ENCODE measurements at places on chromosomes 4 and X.
A peak's percentile ranks its signal among the peaks of the same experiment; 100 is the strongest.

DNA sequence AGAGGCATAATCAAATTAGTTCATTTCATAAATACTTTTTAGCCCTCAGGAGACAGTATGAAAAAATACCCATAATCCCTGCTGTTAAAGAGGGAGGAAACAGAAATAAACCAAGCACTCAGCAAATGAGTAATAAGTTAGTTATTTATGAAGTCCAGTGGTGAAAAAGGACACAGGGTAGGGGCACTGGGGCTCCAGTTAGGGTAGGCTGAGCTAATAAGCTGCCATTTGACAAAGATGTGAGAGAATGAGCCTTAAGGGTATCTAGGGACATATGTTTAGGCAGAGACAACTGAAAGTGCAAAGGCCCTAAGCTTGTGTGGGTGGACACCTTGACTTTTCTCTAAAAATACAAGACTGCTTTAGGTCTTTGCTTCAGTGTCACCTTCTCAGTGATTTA lies 94.4 kb downstream of the IL15 start:
- DNase-seq = no peak

DNA sequence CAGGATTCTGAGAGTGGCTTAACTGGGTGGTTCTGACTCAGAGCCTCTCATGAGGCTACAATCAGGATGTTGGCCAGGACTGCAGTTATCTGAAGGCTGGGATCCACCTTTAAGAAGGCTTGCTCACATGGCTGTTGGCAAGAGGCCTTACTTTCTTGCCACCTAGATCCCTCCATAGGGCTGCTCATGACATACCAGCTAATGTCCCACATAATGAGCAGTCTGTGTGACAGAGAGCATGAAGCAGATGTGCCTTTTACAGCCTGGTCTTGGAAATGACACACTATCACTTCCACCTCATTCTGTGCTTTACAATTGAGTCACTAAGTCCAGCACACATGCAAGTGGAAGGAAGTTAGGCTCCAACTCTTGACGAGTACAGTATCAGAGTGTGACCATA lies 4.3 kb upstream of the RBM3 start:
- DNase-seq = no peak

DNA sequence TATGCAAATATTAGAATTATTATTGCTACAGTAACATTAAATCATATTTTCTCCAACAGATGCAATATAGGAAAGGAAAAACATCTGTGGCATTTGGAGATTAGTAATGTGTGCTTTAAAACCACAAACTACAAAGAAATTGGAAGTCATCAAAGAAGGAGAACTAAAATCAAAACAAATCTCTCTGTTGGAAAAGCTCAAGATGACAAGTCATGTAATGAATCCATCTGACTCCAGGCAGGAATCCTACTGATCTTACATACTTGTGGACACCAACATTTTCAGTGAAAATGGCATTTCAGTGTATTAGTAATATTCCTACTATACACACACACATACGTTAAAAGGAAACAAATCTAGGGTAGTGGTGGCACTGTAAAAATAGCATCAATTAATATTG lies 98.2 kb downstream of the SLC39A8 start:
- DNase-seq = no peak

- peak; percentile 73 for DNase-seq
These were observed 18.1 kb upstream of the CHRNA9 start for GRCh38 chr4:40316782-40317635.

DNA sequence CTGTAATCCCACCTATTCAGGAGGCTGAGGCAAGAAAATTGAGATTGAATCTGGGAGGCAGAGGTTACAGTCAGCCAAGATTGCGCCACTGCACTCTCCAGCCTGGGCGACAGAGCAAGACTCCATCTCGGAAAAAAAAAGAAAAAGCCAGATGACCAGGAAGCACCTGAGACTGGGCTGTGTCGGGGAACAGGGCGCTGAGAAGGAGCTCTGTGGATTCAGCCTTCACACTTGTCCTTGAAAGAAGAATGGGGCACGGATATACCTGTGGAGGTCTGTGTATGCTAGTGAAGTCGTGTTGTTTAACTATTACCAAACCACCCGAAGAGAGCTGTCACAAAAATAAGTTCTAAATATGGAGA lies 39.3 kb upstream of the TADA2B start:
- DNase-seq = no peak

DNA sequence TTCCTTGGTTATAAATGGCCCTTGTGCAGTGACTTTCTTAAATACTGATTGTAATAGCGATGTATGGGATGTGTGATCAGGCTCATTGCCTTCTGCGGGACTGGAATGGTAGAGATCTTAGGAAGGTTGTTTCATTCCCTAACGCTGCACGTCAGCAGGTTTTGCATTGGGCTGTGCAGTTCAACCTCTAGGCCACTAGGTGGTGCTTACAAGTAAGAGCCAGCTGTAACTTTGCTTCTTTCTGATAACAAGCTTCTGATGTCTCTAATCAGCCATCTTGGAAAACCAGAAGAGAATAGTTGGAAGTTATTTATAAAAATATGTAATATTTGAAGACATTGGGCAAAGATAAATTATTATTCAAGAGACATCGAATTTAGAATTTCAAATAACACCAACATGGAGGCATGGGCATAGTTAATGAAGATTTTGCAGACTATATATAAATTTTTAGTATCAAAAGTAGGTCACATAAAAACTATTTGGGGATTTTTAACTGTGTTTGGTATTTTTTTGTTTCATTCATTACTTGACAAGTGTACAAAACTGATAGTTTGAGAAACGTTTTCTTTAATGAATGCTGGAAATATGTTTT lies 339.7 kb upstream of the PCDH7 start:
- DNase-seq = peak; percentile 27

DNA sequence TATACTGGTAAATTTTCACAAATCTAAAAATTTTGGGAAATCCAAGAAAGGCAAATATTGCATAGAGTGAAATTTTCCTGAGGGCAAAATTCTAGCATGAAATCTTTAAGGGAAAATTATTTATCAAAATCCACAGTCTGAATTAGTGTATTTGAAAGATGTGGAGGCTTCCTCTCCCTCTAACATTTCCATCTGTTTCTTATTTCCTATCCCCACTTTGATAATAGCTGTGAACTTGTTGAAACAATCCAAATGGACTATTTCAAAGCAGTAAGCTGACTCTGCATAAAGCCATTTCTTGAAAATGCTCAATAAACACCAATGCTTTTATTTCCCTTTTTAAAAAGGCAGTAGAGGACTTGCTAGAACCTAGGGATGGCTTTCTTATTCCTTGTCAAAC lies 107.3 kb upstream of the PABPC4L start:
- no peak for DNase-seq

DNA sequence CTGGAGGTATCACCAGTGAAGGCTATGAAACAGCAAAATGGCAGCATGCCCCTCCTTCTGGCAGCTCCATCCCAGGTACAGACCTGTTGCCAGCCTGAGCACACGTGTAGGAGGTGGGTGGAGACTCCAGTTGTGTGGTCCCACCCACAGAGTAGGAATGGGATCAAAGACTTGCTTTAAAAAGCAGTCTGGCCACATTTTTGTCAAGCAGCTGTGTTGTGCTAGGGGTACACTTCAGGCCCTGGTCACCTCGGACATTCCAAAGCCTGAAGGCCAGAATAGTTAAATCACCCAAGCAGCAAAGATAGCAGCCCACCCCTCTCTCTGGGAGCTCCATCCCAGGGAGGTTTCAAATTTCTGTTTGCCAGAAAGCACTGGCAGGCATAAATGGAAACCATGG lies 20.3 kb upstream of the AMBN start:
- no peak for DNase-seq

DNA sequence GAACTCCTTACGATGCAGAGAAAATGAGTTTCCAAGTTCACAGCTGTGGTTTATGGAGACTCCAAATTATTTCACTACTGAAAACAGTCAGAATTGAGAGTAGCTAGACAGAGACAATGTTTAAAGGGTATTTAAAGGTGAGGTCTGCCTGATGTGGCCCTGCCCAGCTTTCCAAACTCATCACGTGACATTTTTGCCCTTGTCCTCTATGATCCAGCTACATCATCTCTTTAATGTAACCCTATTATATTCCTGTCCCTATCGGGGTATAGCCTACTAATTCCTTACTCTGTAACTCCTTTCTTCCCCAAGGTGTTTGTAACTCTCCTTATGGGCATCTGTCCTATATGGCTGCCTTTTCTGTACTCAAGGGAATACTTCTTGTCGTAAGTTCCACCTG lies 297.2 kb downstream of the GRXCR1 start:
- DNase-seq = no peak

All from DND-41 (cell line).